Activated CD8-positive, alpha-beta memory T cell treated with anti-CD3 and anti-CD28 coated beads for 1 hour (primary cell): ENCODE measurements at places on chromosomes 7 and 10.

- DNase-seq = no peak
Observed at GRCh38 chr10:12777840-12778585, 223.5 kb downstream of the CCDC3 start.

DNA sequence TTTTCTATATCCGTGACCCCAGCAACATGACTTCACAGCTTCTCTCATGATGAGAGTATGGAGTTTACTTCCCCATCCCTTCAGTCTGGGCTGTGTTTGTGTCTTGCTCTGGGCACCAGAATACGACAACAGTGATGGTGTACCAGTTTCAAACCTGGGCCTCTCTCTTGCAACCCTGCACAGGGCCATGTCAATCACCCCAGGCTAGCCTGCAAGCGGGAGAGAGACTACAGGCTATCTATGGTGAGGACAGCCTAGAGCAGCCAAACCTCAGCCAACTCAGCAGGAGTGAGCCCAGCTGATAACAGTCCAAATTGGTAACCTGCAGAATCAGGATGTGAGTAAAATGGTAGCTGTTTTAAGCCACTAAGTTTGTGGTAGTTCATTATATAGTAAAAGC lies 235.8 kb downstream of the CHCHD3 start:
- no peak for DNase-seq

DNA sequence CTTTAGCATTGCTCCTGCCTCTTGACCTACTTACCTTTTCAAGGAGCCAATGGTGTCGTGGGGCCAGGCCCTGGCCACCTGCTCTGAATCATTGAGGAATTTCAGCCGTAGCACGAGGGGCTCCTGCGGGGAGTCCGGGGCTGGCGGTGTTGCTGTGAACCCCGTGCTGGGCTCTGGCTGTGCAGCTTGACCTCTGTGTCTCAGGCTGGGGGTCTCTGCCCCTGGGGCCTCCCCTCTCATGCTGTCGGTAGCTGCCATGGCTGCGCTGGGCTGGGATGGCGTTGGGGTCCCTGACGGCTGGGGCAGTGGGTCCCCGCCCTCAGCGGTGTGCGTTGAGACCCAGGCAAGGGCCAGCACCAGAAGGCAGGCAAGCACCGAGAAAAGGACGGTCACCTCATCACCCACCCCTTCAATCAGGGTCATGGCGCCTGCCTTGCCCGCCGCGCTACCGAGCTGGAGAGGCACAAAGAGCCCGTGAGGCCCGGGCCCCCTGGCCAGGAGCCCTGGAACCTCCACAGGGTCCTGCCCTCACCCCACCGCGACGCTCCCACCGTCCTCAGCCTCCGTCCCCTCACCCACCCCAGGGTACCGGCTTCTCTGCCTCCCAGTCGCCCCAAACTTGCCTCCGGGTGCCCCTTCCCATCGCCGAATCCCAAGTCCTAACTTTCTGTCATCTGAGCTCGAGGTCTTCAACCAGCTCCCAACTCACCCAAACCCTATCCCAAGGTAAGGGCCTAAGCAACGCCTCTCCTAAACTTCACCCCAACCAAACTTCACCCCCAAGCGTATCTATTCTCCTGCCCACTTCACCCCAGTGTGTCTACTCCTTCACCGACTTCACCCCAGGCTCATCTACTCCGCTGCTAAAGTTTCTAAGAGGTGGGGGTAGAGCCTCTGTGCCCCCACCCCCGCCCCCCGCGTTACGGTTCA lies 887 bp downstream of the TMUB1 start:
- no peak for DNase-seq

DNA sequence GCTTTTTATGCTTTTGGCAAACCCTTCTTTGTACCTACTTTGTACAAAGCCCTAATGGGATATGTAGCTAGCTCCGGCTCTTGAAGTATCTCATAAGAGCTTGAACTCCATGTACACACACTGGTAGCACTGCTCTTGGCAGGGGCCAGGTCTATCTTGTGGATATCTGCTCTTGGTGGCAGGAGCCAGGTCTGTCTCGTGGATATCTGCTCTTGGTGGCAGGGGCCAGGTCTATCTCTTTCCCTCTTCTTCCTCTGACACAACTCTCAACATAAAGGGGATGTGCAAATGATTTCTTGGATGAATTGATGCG lies 91.9 kb downstream of the WNT2 start:
- DNase-seq = no peak

DNA sequence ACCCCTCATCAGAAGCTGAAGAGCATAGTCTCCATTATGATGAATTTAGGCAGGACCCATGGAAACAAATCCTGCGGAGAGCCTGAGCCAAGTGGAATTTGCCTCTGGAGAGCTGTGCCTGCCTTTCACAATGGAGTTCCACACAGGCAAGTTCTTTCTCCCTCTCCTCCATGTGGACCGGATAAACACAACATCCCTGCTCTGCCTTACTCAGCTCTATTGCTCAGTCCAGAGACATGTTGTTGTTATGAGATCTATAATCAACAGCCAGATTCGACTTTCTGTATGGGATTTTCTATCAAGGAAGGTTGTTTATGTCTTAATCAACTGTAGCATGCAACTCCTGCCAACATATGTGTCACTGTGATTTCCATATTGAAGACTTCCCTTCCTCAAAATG lies 59.5 kb upstream of the ELMO1 start:
- no peak for DNase-seq

DNA sequence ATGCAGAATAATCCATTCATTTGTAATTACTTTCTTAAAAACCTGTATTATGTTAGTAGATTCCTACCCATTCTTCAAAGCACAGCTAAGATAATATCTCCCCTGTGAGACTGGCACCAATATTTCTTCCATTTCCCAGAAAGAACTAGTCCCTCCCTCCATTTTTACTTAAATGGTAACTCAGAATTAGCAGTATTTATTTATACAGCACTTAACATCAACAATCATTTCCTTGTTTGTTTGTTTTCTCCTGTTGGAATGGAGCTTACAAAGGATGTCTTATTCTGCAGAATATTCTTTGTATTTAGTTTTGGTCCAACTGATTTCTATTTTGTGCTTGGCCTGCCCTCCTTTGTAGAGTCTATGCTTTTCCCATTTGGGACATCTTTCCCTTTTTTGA lies 32.1 kb upstream of the PTPN12 start:
- DNase-seq = no peak
